NCI-H774 (cell line): ENCODE measurements at places on chromosomes 2 and 18.
A peak's percentile ranks its signal among the peaks of the same experiment; 100 is the strongest.

- no peak for DNase-seq
These were observed 918.1 kb upstream of the LRATD1 start for GRCh38 chr2:13714466-13714865.

DNA sequence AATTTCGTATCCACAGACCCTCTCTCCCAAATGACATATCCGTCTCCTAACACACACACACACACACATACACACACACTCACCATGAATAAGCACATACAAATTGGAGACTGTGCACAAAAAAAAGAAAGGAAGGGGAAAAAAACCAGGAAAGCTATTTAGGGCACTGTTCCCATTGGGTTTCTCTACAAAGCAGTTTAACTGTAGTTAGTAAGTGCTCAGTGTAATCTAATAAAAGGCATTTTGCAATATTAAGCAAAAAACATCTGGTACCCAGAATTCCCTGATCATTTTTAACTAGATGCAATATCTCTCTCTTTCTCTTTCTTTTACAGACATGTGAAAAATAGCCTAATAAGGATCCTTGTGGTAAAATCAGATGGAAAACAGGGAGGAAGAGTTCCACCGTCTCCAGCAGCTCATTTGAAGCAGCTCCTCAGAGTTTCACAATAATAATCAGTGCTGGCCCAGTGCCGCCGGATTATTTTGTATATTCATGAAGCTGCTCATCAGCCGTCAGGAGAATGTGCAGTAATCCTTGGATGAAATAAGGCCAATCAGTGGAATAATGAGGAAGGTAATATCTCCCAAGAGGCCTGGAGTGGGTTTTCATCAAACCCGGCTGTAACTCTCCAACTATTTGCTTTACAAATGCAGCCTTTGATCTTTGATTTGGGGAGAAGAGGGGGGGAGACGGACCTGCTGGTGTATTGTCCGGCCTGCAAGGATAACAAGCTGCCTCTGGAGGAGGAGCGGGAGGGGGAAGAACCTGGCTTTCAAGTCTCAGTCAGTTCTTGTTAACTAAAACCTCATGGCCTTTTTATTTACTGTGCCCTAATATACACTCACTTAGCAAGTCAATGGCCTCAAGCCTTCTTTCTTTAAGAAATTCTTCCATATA is 227.6 kb upstream of the SMIM21 start:
- no peak for DNase-seq

- DNase-seq: no peak
These were observed 158.6 kb downstream of the TXNL1 start for GRCh38 chr18:56479841-56480240.

- no peak for DNase-seq
These were observed 259.1 kb downstream of the TXNL1 start for GRCh38 chr18:56379256-56379655.

DNA sequence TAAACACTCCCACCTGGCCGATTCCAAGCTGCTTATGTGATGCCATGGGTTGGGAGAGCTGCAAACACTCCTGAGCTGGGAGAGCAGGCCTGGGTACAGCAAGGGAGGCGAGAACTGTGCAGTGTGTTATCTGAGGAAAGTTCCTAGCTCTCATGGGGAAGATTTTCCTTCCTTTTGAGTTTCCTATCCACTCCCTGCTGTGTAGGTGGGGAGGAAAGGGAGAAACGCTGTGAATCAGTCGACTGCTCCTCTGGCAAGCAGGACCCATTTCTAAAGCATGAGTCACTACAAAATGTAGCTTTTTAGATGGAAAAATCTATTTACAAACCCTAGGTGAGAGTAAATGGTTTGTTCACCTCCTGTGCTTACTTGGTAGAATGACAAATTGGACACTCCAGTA is 80.4 kb downstream of the SH3RF3 start:
- no peak for DNase-seq

GRCh38 chr2:10546975-10547391 is 98.9 kb upstream of the ODC1 start:
- DNase-seq: no peak

DNA sequence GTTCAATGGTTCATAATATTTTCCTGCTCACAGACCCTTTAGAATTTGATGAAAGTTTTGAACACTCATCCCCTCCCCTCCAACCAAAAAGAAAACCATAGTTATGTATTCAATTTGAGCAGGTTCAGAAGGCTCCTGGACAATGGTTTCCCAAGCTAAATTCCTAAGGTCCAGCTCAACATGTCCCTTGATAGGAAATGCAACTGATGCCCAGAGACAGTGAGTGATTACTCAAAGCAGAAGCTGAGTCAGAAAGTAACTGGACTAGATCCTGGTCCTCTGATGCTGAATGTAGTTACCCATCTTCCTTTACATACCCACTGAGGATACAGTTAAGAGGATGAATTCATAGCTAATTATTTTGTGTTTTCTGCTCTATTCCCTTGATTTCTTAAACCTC is 218.9 kb upstream of the NCKAP5 start:
- DNase-seq: no peak

- no peak for DNase-seq
These were observed 112.5 kb downstream of the LPIN1 start for GRCh38 chr2:11858883-11859282.

GRCh38 chr2:181058378-181059269 is 78.2 kb downstream of the UBE2E3 start:
- DNase-seq: peak; percentile 41

DNA sequence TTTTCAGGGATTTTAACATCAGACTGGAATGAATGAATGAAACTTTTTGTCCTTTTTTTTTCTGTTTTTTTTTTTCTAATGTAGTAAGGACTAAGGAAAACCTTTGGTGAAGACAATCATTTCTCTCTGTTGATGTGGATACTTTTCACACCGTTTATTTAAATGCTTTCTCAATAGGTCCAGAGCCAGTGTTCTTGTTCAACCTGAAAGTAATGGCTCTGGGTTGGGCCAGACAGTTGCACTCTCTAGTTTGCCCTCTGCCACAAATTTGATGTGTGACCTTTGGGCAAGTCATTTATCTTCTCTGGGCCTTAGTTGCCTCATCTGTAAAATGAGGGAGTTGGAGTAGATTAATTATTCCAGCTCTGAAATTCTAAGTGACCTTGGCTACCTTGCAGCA is 53.4 kb downstream of the SMAD4 start:
- no peak for DNase-seq

- DNase-seq: no peak
These were observed 311.9 kb downstream of the GBX2 start for GRCh38 chr2:235856151-235856854.

DNA sequence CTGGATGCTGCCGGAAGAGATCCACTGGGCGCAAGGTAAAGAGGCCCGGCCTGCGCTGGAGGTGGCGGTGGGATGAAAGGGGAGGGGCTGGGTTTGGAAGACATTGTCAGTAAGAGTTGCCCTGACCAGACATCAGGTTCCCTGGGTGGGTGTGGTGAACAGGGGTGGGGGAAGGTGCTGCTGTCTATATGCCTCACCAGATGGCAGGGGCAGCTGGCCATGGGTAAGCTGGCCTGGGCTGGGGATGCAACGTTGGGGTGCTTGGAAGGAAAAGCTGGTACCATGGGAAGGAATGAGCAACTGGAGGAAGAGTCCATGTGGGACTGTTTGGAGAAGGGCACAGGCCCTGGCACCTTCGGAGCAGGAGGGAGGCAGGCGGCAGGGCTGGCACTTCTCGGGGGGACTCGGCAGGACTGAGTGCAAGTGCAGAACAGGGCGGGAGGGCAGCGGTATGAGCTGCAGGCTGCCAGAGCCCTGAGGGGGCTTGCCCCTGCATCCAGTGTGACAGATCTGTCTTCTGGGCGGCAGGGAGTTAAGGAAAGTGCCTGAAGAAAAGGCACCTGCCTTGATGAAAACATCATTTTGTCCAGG is 146.4 kb downstream of the DYSF start:
- DNase-seq: no peak

- DNase-seq: no peak
These were observed 100.9 kb upstream of the SETBP1 start for GRCh38 chr18:44579745-44580144.

DNA sequence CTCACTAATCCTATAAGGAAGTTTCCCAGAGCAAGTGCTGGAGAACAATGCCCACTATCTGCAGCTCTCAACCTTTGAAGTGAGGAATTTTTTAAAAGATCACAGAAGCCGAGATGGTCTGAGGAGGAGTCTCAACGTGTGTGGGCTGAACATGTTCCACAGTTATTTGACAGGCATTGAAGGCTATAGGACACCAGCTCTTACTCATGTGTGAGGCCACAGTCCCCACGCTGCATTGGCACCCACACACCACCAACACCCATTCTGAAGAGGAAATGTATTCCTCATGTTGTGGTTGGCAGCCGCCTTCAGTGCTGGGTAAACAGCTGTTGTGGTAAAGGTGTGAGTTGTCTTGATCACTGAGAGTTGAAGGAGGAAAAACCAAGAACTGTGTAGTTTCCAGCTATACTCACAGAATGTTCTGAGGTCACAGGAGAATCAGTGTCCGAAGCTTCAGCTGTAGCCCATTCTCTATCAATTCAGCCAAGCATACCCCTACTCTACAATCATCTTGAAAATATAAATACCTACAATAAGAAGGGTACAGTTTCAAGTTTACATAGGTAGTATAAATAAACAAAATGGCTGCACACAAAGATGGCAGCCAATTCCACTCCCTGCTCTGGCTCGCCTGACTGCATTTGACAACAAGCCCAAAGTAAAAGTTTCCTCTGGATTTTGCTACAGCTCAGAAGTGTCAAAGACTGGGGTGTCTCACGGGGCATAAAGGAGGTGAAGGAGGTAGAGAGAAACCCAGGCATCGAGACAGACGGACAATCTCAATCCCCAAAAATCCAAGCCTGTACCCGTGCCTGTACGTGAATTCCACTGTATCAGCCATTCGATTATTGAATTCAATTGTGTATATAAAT is 12.1 kb downstream of the CD226 start:
- DNase-seq: no peak
